ENCODE measurements at places on chromosomes 7 and 10. TPM values are rescaled to one million over a fixed set of nuclear protein-coding genes. Genes with fewer than 3 reads are reported as not detected.

DNA sequence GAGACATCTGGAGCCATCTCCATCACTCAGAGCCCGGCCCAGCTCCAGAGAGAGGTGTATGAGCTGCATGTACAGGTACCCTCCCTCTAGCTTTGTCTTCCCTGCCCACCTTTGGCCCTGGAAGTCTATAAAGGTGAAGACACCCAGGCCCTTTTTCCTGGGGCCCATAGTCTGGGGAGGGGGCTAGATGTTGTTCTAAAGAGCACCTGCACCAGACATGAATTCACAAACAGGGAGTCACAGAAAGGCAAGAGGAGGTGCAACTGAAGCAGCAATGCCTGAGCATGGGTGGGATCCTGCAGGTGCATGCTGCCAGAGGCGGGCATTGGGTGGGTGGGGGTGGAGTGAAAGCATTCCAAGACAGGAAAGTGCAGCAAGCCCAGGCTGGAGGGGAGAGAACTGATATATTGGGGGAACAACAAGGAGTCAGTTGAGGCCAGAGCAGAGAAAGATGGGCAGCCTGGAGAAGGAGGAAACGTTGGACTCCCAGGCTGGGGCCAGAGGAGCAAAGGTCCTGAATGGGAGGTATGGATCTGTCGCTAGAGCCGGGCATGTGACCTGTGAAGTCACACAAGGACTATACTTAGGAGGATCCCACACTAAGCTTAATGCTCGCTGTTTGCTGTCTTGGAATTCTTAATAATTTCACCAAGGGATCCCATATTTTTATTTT, 11.7 kb downstream of the CDHR1 start:
- no peaks in the 10 kb centered on the region for H3K4me1 ChIP-seq
- H3K4me3 ChIP-seq: no peak overlapping the region
- H3K27me3 ChIP-seq: no peaks in the 10 kb centered on the region
- no peak overlapping the region for H3K27ac ChIP-seq

DNA sequence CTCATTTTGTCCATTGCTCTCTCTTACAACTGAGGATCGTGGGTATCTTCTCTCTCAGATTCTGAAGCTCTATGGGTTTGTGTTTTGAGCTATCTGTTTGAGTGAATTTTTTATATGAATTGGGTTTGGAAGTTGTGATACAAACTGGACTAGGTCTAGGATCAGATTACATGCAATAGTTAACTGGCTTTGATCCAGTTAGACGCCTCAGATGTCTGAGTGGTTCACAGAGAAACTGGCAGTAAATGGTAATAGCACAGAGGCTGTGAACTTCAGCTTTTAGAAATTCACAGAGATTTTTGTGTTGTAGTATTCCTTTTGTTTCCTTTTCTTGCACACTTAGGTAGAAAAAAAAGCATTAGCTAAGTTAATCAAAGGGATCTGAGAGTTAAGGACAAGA, 12.7 kb upstream of the DNMBP start:
- no peaks in the 10 kb centered on the region for H3K36me3 ChIP-seq
- no peak for DNase-seq
- H3K27me3 ChIP-seq: no peaks in the 10 kb centered on the region
- no peak overlapping the region for H3K4me3 ChIP-seq

- DNase-seq: no peak
- no peak overlapping the region for H3K27ac ChIP-seq
- H3K27me3 ChIP-seq: no peaks in the 10 kb centered on the region
- H3K36me3 ChIP-seq: no peaks in the 10 kb centered on the region
- no peak overlapping the region for H3K4me3 ChIP-seq
Observed at GRCh38 chr10:106873770-106874603, 290.5 kb downstream of the SORCS1 start.

The PDZD7 gene
- total RNA-seq: 0.39 TPM

The SLC16A9 gene
- 1.1 TPM for total RNA-seq

- H3K4me1 ChIP-seq: no peaks in the 10 kb centered on the region
- no peak for DNase-seq
- no peak overlapping the region for H3K27ac ChIP-seq
Observed at GRCh38 chr7:46897381-46897780, 684.5 kb downstream of the TNS3 start.

- H3K4me3 ChIP-seq: no peak overlapping the region
- H3K36me3 ChIP-seq: no peaks in the 10 kb centered on the region
- H3K27ac ChIP-seq: no peak overlapping the region
- no peak for DNase-seq
Observed at GRCh38 chr10:77770081-77770867, 132.7 kb upstream of the KCNMA1 start.

DNA sequence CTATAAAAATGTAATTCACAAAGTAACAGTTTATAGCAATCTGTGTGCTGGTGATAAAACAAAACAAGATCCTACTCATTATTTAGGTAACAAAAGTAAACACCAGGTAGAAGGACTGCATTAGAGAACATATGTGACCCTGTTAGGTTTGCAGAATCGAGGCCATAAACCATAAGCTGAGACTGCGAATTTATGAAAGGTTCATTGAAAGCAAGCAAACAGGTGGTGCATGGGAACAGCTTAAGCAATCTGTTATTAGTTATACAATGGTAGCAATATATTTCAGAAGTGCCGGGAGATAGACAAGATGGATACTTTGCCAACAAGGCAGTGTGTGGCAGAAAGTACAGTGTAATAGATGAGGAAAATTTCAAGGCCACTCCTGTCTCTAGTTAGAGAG, 23.5 kb upstream of the FAM133B start:
- no peaks in the 10 kb centered on the region for H3K27me3 ChIP-seq
- no peak overlapping the region for H3K27ac ChIP-seq
- H3K4me3 ChIP-seq: no peak overlapping the region
- H3K4me1 ChIP-seq: no peaks in the 10 kb centered on the region

- H3K36me3 ChIP-seq: no peaks in the 10 kb centered on the region
- no peaks in the 10 kb centered on the region for H3K27me3 ChIP-seq
- no peak for DNase-seq
- no peak overlapping the region for H3K27ac ChIP-seq
- H3K4me1 ChIP-seq: no peaks in the 10 kb centered on the region
Observed at GRCh38 chr7:46202379-46202778, 281.3 kb upstream of the IGFBP3 start.

DNA sequence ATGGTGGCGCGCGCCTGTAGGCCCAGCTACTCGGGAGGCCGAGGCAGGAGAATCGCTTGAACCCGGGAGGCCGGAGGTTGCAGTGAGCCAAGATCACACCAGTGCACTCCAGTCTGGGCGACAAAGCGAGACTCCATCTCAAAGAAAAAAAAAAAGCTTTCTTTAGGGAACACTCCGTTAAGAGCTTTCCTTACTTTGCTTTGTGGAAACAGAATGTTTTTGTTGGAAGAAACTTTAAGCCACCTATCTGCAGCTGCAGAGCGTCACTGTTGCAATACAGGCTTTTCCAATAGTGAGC, 641 bp upstream of the TPK1 start:
- peaks cover 15% of the 10 kb centered on the region for H3K4me1 ChIP-seq
- H3K27ac ChIP-seq: peak overlapping the region; percentile 95
- peak; percentile 56 for DNase-seq
- no peaks in the 10 kb centered on the region for H3K36me3 ChIP-seq
- H3K4me3 ChIP-seq: peak overlapping the region; percentile 83

DNA sequence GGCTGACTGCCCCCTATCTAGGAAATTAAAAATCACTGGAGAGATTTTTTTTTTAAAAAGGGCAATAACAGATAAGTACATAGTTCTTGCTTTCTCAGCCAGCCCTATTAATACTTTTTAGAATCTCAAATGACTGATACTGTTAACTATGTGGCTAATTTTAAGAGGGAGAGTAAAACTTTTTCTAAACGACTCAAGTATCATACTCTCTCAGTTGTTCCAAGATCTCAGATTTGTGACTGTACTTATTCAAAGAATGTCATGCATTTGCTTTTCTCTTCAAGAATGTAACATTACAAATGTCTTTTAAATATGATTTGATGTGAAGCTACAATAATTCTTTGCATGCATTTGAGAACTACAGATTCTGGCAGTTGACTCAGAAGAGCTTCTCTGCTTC, 55.4 kb upstream of the RAB11FIP2 start:
- no peak overlapping the region for H3K27ac ChIP-seq
- no peaks in the 10 kb centered on the region for H3K36me3 ChIP-seq
- H3K4me3 ChIP-seq: no peak overlapping the region
- H3K4me1 ChIP-seq: no peaks in the 10 kb centered on the region
- H3K27me3 ChIP-seq: no peaks in the 10 kb centered on the region

The ELMO1 gene
- 86.1 TPM for total RNA-seq

DNA sequence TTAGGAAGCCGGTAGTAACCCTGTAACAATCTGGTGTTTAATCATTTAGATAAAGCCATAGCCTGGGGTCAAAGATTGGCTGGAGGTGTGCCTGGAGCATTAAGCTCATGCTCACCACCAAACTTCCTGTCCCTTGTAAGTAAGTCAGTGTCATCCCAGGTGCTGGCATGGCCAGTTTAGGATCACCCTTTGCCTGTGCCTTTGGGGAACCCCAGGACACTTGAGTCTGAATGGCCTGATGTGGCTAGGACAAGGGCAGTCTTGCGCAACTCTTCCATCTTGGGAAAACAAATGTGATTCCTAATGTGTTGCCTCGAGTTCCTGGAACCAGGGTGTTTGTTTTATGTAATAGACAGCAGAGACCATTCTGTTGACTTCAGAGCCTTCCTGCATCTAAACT, 154.8 kb downstream of the GRK5 start:
- H3K36me3 ChIP-seq: no peaks in the 10 kb centered on the region
- H3K27me3 ChIP-seq: no peaks in the 10 kb centered on the region
- H3K4me3 ChIP-seq: no peak overlapping the region
- H3K27ac ChIP-seq: peak overlapping the region; percentile 77
- no peak for DNase-seq

- peaks cover 26% of the 10 kb centered on the region for H3K4me1 ChIP-seq
- no peak for DNase-seq
- peaks cover 10% of the 10 kb centered on the region for H3K36me3 ChIP-seq
- H3K27ac ChIP-seq: no peak overlapping the region
- no peaks in the 10 kb centered on the region for H3K27me3 ChIP-seq
- no peak overlapping the region for H3K4me3 ChIP-seq
Observed at GRCh38 chr7:101250324-101250723, 5.4 kb upstream of the FIS1 start.

The CLIP2 gene
- total RNA-seq: 32.7 TPM

DNA sequence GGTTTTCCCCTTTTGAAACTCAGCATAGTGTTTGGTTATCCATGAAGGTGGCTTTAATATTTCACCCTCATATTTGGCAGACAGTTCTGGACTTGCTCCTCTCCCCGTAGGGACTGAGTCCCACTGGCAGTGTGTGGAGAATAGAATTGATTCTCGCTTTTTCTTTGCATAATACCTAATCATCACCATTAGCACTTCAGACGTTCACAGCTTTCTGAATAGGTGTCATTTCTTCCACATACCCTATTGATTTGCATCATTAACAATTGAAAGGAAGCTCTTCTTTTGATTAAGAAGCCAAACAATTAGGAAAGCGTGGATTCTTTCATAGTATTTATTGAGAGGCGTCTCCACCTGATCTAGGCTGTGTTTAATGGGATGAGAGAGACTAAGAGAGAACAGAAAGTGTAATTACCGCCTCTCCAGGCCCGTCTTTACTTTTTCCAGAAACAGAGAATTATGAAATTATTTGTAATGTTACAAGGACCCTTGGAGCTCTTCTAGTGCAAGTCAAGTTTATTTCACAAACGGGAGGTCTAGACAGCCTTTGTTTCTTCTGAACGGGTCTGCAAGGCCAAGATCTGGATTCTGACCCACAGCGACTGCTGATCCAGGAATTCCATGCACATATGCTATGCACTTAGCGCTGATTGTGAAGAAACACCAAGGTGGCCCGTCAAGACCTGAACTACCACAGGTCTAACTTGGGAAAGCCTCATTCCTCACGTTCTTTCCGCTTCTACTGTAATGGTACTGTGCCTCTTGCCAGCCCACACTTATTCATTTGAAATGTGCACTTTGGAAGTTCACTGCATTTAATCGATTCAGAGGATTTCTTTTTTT, 249.9 kb upstream of the C7orf33 start:
- peaks cover 8% of the 10 kb centered on the region for H3K4me1 ChIP-seq
- peaks cover 15% of the 10 kb centered on the region for H3K27me3 ChIP-seq
- no peak overlapping the region for H3K27ac ChIP-seq
- H3K4me3 ChIP-seq: no peak overlapping the region
- DNase-seq: no peak

GRCh38 chr7:91798425-91798824, 82.1 kb downstream of the MTERF1 start:
- no peaks in the 10 kb centered on the region for H3K4me1 ChIP-seq
- H3K27me3 ChIP-seq: no peaks in the 10 kb centered on the region
- no peaks in the 10 kb centered on the region for H3K36me3 ChIP-seq
- H3K4me3 ChIP-seq: no peak overlapping the region

- H3K27me3 ChIP-seq: no peaks in the 10 kb centered on the region
- DNase-seq: no peak
- H3K27ac ChIP-seq: no peak overlapping the region
- H3K4me3 ChIP-seq: no peak overlapping the region
Observed at GRCh38 chr7:28208506-28208905, 27.9 kb upstream of the JAZF1 start.

DNA sequence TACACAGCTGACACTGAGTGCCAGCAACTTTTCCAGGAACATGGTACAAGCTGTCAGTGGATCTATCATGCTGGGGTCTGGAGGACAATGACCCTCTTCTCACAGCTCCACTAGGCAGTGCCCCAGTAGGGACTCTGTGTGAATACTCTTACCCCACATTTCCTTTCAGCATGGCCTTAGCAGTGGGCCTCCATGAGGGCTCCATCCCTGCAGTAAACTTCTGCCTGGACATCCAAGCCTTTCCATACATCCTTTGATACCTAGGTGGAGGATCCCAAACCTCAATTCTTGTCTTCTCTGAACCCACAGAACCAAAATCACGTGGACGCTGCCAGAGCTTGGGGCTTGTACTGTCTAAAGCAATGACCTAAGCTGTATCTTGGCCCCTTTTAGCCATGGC, 116.8 kb downstream of the IQUB start:
- H3K27me3 ChIP-seq: no peaks in the 10 kb centered on the region
- H3K36me3 ChIP-seq: no peaks in the 10 kb centered on the region
- DNase-seq: no peak
- no peaks in the 10 kb centered on the region for H3K4me1 ChIP-seq
- no peak overlapping the region for H3K27ac ChIP-seq
- H3K4me3 ChIP-seq: no peak overlapping the region

DNA sequence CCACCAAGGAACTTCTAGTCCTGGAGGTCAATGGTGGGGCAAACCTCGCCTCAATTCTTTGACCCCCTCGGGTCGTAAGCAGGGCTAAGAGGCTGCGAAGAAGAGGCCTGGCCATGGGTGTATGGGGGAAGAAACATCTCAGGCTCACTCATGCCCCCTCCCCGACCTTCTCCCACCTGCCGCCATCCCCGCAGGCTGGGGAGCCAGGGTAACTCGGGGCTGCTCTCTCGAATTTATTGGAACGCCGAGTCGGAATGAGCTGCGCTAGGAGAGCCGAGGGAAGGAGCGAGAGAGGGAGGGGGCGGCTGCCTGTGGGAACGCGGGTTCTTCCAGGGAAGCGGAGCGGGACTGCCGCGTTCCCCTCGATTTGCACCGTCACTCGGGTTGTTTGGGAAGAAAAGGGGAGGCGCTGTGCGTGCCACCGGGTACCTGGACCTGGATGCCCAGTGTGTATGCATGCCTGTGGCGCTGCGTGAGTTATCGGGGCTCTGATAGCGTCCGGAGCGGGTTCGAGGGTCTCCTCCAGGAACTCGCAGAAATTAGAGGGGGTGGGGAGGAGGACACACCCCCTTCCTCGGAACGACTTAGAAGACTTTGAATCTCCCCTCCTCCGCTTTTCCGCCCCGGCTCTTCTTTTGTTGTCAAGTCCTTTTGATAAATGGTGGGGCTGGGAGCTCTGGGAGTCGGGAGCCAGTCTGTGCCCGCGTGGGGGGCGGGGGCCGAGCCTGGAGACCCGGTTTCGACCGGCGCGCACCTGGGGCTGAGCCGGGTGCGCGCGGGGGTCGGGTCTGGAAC, 1.8 kb upstream of the ZNF503 start:
- H3K36me3 ChIP-seq: peaks cover 7% of the 10 kb centered on the region
- peaks cover 36% of the 10 kb centered on the region for H3K4me1 ChIP-seq
- peak; percentile 89 for DNase-seq
- H3K4me3 ChIP-seq: peak overlapping the region; percentile 78

The SORCS1 gene
- total RNA-seq: 0.77 TPM

The VPS37D gene
- total RNA-seq: 1.9 TPM
